Breast epithelium (tissue), 4 donors: ENCODE measurements at places on chromosomes 2 and 18. TPM values are rescaled to one million over a fixed set of nuclear protein-coding genes. Genes with fewer than 3 reads are reported as not detected.

The KLHL29 gene
- total RNA-seq: 14.7 TPM

The CXCR2 gene
- not detected for total RNA-seq

The PPP1R1C gene
- not detected for total RNA-seq

The RAB6C gene
- total RNA-seq: 3.2 TPM

The PRKRA gene
- 73.9 TPM for total RNA-seq

DNA sequence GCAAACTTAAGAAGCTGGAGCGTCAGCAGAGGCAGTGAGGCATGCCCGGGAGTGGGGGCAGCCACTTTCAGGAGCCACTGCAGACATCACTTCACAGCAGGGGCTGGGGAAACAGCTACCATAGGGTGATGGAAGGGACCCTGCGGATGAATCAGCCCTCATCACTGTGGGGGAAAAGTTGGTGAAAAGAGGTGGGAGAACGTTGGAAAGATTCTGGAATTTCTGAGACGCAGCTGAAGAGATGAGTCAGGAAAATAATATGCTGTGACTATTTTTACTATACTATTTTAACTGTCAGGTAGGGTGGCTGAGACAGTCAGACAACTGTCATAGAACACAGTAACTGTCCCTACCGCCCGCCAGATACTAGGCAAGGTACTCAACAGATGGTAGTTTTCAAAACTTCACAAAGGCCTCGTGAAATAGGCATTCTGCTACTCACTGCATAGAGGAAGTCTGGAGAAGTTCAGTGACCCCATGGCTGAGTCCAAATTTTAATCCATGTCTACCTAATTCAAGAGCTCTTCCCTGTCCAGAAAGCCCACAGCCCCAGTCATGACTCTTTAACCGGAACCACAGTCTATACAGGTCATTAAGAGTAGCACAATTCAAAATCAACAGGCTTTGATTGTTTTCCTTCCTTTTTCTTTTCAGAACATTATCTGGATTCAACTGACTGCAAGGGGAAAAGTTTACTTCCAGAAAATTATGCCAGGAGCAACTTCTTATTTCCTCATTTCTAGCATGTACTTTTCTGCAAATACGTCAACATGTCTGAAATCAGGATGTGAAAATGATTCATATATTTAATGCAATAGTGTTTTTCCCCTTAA is 39.3 kb upstream of the EPB41L3 start:
- no peaks in the 10 kb centered on the region for H3K27me3 ChIP-seq
- no peaks in the 10 kb centered on the region for H3K36me3 ChIP-seq
- no peaks in the 10 kb centered on the region for H3K4me1 ChIP-seq

- H3K27me3 ChIP-seq: no peaks in the 10 kb centered on the region
- no peak overlapping the region for H3K4me3 ChIP-seq
- H3K36me3 ChIP-seq: no peaks in the 10 kb centered on the region
- DNase-seq: no peak
- H3K4me1 ChIP-seq: no peaks in the 10 kb centered on the region
Measured at GRCh38 chr2:229930656-229931055, 8.4 kb downstream of the FBXO36 start.

GRCh38 chr2:138649571-138649970 is 130.6 kb downstream of the NXPH2 start:
- no peaks in the 10 kb centered on the region for H3K27me3 ChIP-seq
- no peaks in the 10 kb centered on the region for H3K36me3 ChIP-seq
- no peak overlapping the region for H3K27ac ChIP-seq
- no peak overlapping the region for H3K4me3 ChIP-seq

- no peak overlapping the region for H3K27ac ChIP-seq
- no peaks in the 10 kb centered on the region for H3K36me3 ChIP-seq
- no peak overlapping the region for H3K4me3 ChIP-seq
Measured at GRCh38 chr2:180876506-180876905, 103.9 kb upstream of the UBE2E3 start.

DNA sequence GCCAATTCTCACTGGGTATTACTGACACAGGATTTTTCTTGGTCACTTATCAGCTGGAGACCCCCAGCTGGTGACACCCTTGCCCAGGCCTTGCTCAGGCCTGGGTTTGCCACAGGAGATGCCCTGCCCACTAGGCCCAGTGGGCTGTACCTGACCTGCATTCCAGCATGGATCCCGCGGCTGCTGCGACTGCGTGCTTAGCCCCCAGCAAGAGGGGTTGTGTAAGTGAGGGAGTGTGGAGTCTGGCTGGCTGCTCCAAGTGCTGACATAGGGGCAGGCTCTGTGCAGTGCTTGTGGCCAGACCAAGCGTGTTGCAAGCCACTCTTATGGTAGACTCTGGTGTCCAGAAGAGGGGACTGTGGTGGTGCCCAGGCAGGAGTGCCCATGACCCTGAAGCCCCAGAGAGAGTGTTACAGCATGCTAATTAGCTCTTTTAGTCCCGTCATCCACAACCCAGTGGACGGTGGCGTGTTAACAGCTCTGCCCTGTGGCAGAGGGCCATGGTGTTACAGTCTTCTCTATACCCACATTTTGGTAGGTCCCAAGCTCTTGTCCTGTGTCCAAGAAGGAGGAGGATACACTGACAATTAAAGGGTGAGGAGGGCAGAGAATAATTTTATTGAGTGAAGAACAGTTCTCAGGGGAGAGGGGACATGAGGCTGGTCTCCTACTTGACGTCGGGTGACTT is 491.7 kb upstream of the MEIS1 start:
- no peak overlapping the region for H3K27ac ChIP-seq
- DNase-seq: no peak
- H3K4me1 ChIP-seq: no peaks in the 10 kb centered on the region
- no peaks in the 10 kb centered on the region for H3K36me3 ChIP-seq

- H3K4me3 ChIP-seq: no peak overlapping the region
- DNase-seq: no peak
- no peaks in the 10 kb centered on the region for H3K27me3 ChIP-seq
Measured at GRCh38 chr18:14928396-14928795, 180.4 kb downstream of the ANKRD30B start.

GRCh38 chr2:175877845-175878544 is 124.1 kb downstream of the LNPK start:
- no peaks in the 10 kb centered on the region for H3K4me1 ChIP-seq
- no peaks in the 10 kb centered on the region for H3K36me3 ChIP-seq
- H3K27me3 ChIP-seq: no peaks in the 10 kb centered on the region
